ENCODE measurements at places on chromosomes 16 and 17.

DNA sequence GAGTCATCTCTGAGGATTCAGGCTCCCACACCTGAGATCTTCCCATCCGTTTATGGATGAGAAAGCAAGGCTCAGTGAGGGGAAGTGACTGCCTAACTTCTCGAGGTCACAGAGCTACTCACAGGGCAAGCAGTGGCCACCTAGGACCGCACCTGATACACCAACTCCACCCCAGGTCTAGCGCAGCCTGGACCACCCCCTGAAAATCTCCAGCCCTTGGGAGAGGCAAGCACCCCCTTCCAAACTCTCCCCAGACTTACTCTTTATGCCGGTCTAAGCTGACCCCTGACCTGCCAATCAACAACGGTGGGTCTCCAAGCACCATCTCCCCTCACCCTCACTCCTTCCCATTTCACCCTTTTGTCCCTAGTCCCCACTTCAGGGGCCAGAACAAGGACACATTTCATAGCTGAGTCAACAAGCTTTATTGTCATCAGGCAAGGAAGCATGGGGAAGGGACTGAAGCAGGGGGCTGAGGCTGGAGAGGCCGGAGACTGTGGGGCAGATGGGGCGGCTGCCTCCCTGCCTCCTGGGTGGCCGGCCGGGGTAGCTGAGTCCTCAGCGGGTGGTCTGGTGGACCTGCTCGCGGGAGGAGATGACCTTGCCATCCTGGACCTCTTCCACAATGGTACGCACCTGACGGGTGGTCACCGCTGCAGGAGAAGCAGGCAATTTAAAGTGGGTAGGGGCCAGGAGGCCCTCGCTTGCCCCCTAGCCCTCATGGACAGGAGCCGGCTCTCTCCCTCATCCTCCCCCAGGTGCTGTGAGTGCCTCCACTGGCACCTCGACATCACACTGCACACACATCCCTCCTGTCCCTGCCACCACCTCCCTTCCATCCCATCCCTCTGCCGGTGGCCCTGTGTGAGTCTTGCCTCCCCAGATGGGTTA is 5.1 kb downstream of the KRT17 start:
- no peak for DNase-seq

DNA sequence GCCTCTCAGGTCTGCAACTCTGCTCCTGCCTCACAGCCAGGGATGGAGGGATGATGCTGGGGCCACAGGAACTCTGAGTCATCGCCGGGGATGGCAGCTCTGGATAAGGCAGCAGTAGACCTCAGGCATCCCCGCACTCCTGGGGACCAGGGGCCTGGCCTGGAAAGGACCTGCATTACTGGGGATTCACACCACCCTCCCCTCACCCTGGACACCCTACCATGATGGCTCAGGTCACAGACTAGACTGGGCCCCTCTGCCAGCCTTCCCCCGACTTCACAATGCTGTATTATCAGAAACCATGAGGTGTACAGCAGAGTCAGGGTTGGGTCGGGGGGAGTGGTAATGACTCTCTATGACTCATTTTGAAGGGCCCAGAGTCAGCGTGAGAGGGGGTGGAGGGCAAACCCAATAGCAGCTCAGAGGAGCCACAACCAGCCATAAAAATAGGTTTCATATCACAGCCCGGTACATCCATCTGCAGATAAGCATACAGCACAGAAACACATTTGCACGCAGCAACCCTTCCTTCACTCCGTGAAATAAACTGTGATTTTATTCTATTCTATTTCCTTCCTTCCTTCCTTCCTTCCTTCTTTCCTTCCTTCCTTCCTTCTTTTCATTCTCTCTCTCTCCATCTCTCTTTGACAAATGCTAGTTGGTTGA is 28.8 kb downstream of the DYNLRB2 start:
- DNase-seq, result peak; percentile 32

DNA sequence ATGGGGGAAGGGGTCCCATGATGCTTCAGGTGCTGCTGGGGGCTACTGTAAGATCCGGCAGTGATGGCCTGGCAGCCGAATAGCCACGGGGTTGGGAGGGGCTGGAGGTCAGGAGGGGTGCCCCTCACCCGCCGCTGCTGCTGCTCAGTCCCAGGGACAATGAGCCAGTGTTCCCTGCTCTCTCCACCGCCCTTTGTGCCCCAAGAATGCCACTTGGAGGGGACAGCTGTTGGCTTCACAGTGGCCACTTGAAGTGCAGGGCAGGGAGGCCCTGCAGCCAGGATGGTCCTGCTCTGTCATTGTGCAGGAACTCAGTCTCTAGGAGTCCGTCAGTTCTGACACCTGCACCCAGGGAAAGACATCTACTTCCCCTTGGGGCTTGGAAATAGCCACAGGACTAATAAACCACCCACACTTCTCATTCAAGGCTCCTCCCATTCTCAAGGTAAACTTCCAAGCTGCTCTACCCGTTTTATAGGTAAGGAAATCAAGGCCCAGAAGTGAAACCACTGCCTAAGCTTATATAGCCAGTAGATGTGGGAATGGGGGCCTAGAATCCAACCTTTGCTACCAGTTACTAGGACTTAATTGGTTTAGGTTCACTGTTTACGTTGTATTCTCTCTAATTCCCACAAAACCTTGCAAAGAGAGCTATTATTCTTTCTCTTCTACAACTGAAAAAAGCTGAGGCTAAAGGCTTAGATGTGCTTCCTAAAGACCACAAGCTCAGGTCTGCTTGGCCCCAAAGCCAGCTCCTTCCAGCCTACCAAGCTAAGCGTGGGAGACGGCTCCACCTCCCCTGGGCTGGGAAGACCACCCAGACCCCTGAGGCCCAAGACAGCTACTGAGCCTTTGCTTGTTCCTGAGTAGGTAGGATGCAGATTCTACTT is 6.2 kb upstream of the CPSF4L start:
- DNase-seq, result no peak

DNA sequence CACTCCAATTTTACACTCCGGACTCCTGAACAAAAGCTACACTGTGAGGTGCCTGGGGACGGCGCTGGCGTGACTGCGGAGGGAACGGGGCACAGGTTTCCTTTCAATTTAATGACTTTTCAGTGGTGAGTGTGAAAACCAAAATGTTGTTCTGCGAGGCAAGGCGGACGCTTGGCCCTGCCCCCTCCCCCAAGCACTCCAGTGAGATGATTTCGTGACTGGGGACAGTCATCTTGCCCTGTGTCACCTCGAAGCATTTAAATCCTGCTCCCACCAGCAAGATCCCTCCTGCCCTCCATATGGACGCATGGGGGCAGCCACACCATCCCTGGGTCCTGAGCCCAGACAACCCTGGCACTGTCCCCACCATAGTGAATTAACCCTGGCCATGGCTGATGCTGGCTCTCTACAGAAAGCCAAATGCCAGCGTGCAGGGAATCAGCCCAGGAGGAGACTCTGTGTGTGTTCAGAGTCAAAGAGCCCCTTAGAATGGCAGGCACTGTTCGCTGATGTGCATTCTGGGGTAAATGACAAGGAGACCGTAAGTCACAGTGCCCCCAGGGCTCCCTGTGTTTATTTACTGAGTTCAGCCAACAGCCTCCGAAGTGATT is 41.0 kb downstream of the C16orf95 start:
- DNase-seq, result no peak

- DNase-seq, result no peak
Measured at GRCh38 chr17:29127840-29128239, 52.4 kb downstream of the MYO18A start.

DNA sequence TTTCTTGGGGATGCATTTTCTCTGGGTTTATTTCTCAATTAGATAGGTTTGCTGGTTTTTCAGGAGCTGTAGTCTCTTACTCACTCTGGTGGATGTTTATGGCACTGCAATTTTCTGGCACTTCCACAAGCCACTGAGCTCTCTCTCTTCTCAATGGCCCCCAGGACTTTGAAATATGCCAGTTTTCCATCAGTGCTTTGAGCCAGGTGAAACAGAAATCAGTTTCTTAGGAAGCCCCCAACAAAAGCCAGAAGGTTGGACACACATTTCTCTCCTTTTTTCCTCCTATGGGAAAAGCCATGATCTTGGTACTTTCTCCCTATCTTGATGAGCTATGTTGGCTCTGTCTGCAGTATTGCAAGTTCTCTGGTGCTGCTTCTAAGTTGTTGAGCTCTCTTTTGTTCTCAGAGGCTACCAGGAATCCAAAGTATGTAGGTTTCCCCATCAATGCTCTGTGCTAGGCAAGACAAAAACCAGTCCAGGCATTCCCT is 90.7 kb upstream of the SMIM36 start:
- DNase-seq, result no peak

DNA sequence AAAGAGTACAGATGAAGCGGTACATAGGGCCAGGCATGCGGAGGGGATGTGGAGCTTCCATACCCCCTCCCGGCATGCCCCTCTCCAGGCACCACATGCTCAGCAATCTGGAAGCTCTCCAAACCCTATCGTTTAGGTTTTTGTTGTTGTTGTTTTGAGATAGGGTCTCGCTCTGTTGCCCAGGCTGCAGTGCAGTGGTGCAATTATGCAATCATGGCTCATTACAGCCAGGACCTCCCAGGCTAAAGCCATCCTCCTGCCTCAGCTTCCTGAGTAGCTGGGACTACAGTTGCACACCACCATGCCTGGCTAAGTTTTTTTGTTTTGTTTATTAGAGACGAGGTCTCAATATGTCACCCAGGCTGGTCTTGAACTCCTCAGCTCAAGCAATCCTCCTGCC is 50.8 kb downstream of the WWOX start:
- DNase-seq, result no peak

GRCh38 chr17:82736511-82737185 is 1.2 kb downstream of the FN3K start:
- DNase-seq, result no peak

- DNase-seq, result no peak
Measured at GRCh38 chr17:56499799-56500388, 93.6 kb upstream of the NOG start.

- no peak for DNase-seq
Measured at GRCh38 chr17:79622776-79623175, 11.9 kb upstream of the RBFOX3 start.

DNA sequence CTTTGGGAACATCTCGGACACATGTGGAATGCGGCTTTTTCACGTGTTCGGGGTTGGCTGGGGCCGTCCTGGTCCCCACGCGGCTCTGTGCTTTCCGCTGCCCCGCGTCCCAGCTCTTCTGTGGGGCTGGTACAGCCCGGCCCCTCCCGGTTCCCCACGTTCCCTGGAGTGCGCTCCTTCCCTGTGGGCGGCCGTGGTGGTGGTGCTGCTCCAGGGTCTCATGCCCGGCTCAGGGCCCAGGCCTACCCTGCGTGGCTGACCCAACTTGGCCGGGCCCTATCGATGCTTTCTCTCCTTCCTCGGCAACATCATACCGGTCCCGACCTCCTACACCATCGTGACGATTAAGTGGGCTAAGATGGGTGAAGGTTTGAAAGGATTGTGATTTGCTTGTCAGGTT is 3.3 kb downstream of the TELO2 start:
- no peak for DNase-seq

DNA sequence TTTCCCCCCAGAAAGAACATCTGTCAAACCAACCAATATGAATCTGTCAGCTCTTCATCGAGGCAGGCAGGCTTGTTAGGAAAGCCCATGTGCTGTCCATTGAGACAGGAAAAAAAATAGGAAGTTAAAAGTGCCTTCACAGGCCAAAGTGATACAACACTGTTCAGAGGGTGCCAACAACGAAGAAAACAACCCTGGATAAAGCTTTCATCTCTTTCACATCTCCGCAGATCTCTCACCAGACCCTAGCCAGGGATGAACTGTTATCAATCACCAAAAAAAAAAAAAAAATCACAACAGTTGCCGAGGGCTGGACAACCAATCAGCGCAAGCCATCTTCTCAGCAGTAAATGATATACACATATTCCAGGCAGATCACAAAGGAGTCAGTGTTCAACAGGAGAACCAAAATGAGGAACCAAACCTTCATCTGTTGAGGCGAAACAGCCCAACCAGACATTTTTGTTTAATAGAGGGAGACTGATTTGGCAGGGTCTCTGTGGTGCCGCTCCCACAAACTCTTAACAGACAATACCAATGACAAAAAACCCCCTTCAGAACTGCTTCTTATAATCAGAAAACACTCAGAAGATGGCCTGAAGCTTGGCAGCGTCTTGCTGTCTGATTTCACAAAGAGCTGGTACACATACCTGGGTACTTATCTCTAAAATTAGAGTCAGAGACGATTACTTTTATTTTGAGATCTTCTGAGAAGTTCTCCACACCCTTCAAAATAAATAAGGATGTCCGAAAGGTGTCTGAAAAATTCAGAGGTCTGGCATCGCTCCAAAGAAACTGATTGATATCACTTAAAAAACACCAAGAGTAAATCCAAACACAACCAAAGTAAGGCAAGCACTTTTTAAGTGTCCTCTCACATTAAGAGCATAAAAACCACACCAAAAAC is 1.8 kb downstream of the MAP3K14 start:
- no peak for DNase-seq

DNA sequence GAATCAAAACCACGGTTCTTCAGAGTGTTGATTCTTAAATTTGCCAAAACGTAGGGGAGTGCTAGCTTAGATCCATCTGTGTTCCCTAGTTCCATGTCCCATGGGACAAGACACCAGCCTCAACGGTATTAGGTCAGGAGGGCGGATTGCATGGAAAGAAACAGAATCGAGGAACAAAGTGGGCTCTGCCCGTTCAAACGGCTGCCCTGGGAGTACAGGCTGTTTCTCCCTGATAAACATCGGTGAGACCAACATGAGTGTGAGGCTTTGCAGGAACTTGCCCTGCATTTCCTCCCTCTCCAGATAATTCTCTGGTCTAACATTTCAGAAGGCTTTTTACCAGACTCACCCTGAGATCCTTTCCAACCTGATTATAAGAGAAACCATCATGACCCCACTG is 82.2 kb downstream of the MRM3 start:
- DNase-seq, result no peak

DNA sequence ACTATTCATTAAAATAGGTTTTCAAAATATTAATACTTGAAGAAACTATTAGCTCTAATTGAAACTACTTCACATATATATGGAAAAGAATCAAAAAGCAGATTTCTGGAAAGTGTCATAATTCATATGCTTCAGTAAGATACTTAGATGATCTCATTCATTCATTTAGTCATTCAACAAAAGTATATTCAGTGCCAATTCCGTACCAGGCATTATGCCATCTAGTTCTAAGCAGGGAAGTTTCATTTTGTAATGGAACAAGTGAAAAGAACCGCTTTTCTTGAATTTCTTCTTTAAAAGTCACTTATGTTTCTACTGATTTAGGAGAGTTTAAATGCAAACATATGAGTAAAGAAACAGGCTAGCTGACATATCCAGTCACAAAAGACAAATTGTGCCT is 118.3 kb upstream of the FAM20A start:
- DNase-seq, result no peak

DNA sequence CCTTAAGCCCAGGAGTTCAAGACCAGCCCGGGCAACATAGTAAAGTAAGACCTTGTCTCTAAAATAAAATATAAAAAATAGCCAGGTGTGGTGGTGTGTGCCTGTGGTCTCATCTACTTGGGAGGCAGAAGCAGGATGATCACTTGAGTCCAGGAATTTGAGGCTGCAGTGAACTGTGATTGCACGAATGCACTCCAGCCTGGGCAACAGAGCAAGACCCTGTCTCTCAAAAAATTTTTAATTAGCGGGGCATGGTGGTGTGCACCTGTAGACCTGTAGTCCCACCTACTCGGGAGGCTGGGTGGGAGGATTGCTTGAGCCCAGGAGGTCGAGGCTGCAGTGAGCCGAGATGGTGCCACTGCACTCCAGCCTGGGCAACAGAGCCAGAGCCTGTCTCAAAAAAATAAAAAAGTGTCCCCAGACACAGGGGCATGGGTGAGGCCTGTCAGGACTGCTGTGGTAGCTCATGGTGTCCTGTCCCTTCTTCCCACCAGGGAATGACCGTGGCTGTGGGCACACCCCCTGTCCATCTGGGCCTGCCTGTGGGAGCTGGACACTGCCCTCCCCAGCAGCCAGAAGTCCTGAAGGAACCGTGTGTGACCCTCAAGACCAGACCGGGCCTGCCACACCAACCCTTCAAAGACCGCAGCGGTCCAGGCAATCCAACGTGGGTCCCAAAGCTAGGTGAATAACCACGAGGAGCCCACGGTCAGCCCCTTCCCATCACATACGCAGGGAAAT is 30.8 kb upstream of the GAA start:
- DNase-seq, result no peak

Measured in stimulated activated CD4-positive, alpha-beta T cell treated with anti-CD3 and anti-CD28 coated beads, Interleukin-1b, Interleukin-23, amount 100 ng/mL, for 1 hour (primary cell).